ENCODE measurements at places on chromosomes 1 and 21.

GRCh38 chr1:218930472-218931241 lies 243.0 kb upstream of the LYPLAL1 start:
- no peak for DNase-seq

DNA sequence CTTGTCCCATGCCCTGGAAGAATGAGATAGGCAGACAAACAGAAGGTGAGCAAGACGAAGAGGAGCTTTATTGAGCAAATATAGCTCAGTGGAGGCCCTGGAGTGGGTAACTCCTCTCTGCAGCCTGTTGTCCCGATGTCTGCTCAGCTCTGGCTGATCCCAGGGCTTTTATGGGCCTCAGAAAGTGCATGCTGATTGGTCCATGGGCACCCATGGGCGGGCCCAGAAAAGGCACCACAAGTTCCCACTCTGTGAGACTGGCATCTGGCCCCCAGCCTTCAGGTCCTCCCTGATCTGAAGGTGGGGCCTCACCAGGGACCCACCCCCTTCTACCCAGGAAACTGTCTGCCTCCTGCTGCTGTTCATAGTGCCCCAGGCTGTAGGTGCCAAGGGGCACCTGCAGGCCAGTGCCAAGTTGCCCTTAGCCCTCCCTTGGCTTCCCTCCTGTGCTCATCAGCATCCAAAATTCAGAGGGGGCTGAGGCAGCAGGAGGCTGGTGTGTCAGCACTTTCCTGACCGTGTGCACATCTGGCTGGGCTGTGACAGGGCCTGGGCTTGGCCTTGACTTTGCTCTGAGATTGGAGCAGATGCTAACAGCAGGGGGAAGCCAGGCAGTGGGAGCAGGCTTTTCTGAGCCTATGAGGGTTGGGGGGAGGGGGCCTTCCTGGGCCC lies 35.4 kb downstream of the ACTL8 start:
- DNase-seq: no peak

DNA sequence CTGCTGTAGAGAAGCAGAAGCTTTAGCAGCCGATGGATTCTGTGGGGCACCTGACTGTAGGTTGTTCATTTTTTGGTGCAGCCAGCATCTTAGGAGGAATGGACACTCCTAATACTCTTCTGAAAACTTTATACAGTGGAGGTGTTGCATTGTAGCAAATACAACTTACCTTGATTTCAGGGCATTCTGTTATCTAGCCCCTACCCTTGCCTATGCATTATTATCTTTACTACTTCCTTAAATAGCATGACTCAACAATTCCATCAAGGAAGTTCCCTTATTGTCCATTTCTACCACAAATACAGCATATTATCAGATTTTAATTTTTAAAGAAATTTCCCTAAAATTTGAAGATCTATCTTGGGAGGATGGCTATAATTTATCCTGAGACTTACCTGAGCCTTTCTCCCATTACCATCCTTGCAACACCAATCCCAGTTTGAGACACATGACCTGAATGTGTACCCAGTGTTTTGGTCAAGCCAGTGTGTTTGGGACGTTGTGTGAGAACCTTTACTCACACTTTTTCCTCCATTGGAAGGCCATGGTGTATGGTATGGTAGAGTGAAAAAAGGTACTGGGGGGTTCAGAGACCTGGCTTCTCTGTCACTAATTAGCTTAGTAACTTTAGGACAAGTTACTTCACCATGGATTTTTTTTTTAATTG lies 9.2 kb downstream of the POU2F1 start:
- no peak for DNase-seq

DNA sequence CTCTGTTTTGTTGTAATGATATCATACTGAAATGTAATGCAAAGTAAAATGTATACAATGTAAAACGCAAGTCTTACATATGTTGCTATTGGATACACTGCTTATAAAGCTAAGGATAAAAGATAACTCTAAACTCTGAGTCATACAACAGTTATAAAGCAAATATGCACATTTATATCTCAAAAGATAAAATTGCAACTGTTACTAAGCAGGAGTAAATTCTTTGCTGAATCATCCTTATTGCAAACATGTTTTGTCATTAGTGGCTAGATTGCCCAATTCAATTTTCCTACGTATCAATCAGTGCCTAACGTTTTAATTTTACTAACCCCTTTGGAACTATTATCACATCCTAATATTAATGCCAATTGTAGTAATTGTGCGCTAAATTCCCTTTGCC lies 762.9 kb downstream of the LTN1 start:
- no peak for DNase-seq

- DNase-seq: no peak
Observed at GRCh38 chr1:237748171-237748960, 142.4 kb downstream of the ZP4 start.

Data from stimulated activated CD8-positive, alpha-beta memory T cell treated with anti-CD3 and anti-CD28 coated beads, Interleukin-12 subunit alpha, Interleukin-12 subunit beta, amount 100 ng/mL, for 4 hours (primary cell).